ENCODE measurements at places on chromosomes 11 and 22. TPM values are rescaled to one million over a fixed set of nuclear protein-coding genes. Genes with fewer than 3 reads are reported as not detected.

TPH1 gene
- polyA plus RNA-seq, result 0.05 TPM

LMF2 gene
- 197 TPM for polyA plus RNA-seq

POLD3 gene
- 26.2 TPM for polyA plus RNA-seq

BTBD18 gene
- 0.10 TPM for polyA plus RNA-seq

DNA sequence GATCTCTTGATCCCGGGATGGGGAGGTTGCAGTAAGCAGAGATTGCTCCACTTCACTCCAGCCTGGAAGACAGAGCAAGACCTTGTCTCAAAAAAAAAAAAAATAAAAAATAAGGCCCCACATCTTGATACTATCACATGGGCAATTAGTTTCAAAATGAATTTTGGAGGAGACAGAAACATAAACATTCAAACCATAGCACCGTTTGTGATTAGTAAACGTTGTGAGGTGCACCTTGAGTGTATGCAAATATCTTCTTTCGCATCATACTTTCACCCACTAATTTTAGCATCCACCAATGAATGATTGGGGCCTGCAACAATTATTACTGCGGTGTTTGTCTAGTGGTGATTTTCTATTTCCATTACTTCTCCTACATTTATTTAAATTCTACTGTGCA is 11.0 kb upstream of the SPDYC start:
- no peak for DNase-seq

DNA sequence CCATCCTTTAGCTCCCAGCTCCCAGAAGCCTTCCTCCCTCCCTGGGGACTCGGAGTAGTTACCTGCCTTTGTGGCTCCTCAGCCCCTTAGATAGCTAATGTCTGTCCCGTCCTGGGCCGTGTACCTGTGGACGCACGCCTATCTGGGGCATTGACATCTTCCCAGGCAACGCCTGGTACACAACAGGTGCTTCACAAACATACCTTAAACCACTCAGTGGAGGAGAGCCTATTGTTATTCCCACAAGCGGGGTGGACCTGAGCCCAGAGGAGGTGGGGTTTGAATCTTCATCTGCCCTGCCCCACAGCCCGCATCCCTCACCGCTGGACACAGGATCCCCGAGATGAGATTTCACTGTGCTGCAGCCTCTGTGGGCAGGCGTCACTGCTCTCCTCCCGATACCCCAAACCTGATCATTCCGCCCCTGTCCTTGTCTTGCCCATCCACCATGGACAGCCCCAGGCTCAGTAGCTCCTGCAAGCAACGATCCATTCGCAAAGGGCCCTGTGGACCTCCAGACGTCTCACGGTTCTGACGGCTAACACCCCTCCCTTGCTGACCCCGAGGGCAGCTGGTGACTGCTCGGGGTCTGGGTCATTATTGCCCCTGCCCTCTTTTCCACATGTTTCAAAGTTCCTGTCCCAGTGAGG is 73.8 kb upstream of the SHISAL1 start:
- DNase-seq, result no peak

- DNase-seq, result no peak
Observed at GRCh38 chr22:24021304-24021703, 10.2 kb downstream of the CABIN1 start.

GRCh38 chr22:20825624-20826023 is 33.0 kb downstream of the PI4KA start:
- DNase-seq, result no peak

DNA sequence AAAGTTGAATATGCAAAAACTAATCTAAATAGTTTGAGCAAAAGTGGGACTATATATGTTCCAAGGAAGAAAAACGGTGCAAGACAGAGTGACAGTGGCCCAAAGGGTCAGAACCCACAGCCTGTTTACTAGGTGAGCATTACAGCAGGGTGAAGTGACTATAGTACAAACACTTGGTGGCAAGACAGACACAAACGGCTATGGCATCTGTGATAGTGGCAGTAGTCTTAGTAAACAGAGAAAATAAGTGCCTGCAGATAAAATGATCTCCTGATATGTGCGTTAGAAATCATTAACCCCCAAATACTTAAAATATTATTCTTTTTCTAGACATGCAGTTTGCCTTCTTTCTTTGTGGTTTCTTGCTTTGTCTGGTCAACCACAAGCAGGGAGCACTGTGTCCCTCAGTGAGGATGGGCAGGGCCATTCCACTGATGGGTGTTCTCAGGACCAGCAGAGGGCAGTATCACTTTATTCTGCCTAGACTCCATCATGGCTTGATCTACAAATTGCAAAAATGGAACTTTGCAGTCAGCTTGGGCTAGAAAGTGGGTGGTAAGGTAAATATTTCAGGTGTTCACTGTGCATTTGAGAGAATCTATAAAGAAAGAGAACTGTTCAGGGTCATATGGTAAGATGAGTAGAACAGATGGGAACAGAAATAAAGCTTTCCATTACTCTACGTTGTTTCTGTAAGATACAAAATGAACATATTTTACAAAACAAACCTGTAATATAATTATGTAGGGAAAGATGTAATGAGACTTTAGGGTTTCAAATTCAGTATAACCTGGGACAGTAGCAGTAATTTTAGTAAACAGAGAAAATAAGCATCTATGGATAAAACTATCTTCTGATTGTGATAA is 198.2 kb downstream of the SWAP70 start:
- DNase-seq, result peak; percentile 30

DNA sequence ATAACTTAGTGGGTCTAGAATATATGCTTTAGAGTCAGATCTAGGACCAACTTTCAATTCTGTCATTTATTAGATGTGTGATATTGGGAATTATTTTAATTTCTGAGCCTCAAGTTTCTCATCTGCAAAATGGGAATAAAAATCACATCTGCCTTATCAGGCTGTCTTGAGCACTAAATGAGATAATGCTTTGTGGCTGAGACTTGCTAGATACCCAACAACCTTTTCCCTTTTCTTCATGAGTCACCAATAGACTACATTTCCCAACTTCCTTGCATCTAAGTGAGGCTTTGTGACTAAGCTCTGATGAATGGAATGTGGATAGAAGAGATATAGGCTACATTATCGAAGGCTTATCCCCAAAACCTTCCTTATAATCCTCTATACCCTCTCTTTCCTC is 220.7 kb upstream of the SESN3 start:
- peak; percentile 27 for DNase-seq

GRCh38 chr11:129815596-129816461 is at the start of gene TMEM45B:
TSS of gene TMEM45B (plus strand) at chr11:129815848. CDS start at chr11:129852483, 36,635 bp downstream.
- peak; percentile 40 for DNase-seq

GRCh38 chr11:77630157-77630710 is 7.4 kb downstream of the CLNS1A start:
- DNase-seq, result no peak
